ENCODE measurements at places on chromosomes 7 and 10. TPM values are rescaled to one million over a fixed set of nuclear protein-coding genes. Genes with fewer than 3 reads are reported as not detected.

ZNF503 gene
- 0.33 TPM for total RNA-seq

MYOZ1 gene
- total RNA-seq: not detected

ANKRD2 gene
- not detected for total RNA-seq

SAMD9 gene
- 17.1 TPM for total RNA-seq

HABP2 gene
- total RNA-seq: not detected

TMEM236 gene
- 0.04 TPM for total RNA-seq

DNA sequence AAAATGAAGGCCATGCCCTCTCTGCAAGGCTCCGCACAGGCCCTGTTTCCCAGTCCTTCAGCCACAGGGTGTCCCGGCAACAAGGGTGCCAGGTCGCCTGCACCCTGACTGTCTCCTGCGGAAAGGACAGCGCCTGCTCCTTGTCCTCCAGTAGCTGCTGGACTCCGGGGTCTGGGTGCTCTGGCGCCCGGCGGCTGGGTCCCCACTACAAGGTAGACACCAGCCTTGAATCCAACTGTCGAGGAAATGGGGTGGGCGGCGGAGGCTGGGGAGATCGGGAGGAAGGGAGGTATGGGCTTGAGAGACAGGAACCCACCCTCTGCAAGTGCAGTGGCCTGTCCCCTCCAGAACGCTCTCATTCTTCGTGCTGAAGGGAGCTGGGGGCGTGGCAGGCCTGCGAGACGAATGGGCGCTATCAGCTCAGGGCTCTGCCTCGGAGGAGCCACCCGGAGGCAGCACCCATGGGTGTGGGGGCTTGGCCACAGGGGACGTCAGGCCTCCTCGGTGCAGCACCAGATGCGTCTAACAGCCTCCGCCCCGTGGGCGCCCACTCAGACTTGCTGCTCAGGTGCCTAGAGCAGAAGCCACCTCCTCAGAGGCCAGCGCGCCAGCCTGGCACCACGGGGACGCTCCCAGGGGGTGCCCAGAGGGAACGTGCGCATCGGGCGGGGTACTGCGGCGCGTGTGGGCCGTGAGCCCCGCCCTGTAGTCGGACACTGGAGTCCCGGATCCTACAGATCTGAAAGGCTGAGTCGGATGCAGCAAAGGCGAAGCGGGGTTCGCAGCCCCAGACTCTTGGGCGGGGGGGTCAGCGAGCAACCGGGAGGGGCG is 15.6 kb downstream of the ADAM8 start:
- H3K4me3 ChIP-seq: peak overlapping the region; percentile 78
- no peaks in the 10 kb centered on the region for H3K27me3 ChIP-seq
- H3K27ac ChIP-seq: peak overlapping the region; percentile 82
- H3K4me1 ChIP-seq: peaks cover 48% of the 10 kb centered on the region

DNA sequence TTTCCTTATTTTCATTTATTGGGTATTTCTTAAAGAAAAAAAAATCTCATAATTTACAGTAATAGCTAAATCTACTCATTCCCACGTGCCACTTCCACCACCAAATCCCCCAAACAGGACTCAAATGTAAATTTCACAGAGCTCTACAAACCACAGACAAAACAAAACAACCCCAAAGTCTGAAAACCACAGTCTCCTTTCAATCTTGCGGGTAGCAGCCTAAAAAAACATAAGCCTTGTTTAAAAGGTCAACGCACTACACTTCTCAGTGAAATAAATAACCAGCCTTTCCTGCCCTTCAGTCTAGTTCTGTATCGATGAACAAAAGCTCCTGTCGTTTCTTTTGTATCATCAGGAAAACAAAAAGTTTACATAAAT is 121.8 kb upstream of the AFAP1L2 start:
- H3K4me1 ChIP-seq: peaks cover 68% of the 10 kb centered on the region
- H3K27me3 ChIP-seq: no peaks in the 10 kb centered on the region
- peaks cover 10% of the 10 kb centered on the region for H3K36me3 ChIP-seq
- peak overlapping the region; percentile 99 for H3K27ac ChIP-seq
- DNase-seq: no peak

DNA sequence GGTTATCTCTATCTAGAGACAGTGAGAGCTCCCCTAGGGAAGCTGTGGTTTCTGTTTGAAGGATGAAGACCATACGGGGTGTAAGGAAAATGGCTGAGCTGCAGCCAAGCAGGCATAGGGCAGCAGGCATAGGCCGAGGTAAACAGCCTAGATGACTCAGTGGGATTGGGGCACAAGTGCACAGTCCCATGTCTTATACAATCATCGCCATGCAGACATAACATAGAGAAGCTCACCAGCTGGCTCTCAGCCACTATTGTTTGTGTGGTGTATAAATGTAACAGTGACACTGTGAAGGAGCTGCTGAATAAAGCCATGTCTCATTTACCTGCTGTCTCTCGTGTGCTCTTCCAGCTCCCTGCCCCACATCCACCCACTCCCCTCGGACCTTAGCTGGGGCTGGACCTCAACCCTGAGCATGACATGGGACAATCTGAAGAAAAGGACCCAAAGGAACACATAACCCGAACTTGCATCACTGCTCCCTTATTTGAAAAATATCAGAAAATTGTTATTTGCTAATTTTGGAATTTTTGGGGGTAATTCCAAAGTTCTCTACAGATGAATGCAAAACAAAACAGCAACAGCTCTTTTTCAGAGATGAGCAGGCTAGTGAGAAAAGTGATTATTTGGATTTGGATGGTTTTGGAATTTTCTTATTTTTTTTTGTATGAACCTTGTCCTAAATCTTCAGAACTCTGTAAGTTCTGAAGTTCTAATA is 582.7 kb downstream of the REEP3 start:
- H3K36me3 ChIP-seq: no peaks in the 10 kb centered on the region
- H3K4me3 ChIP-seq: no peak overlapping the region
- DNase-seq: no peak
- no peak overlapping the region for H3K27ac ChIP-seq

DNA sequence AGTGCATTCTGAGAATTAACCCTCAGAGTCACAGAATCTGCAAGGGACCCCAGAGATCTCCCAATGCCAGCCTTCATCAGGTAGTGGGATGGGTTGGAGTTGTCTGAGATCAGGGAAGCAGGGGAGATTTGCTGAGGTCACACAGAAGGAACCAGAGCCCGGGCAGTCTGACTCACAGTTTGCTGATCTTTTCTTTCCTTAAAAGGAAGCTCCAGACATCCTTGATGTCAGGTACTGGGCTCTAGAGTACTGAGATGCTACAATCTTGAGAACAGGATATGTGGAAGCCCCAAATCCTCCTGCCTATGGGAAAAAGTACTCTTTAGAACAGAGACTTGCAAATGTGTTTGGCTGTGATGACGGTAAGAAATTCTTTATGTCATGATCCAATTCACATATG is 706 bp downstream of the TBATA start:
- H3K27me3 ChIP-seq: peaks cover 7% of the 10 kb centered on the region
- H3K4me3 ChIP-seq: no peak overlapping the region
- H3K36me3 ChIP-seq: no peaks in the 10 kb centered on the region
- no peak overlapping the region for H3K27ac ChIP-seq

DNA sequence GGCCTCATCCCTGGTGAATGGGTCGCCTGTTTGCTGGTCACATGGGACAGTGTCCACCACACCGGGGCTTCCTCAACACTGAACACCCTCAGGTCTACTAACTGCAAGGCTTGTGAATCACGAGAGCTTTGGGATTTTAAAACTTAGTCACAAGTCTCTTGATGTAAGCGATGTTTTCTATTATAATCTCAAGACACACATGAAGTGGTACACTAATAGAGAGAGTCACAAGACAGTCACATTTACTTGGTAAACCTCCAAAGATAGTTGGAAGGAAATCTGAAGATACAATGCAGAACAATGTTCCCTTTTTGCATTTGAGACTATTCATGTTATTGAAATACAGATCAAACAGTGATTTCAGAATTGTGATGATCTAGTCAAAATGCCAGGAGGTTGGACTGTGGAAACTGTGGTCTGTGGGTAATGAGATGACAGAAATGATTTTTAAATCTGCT is 233.1 kb upstream of the KLF6 start:
- peak; percentile 9 for DNase-seq
- H3K27ac ChIP-seq: no peak overlapping the region
- no peak overlapping the region for H3K4me3 ChIP-seq

GRCh38 chr7:17120756-17121155 is 177.7 kb upstream of the AHR start:
- no peak for DNase-seq
- peaks cover 10% of the 10 kb centered on the region for H3K4me1 ChIP-seq
- H3K4me3 ChIP-seq: no peak overlapping the region
- H3K27me3 ChIP-seq: no peaks in the 10 kb centered on the region
- no peak overlapping the region for H3K27ac ChIP-seq

DNA sequence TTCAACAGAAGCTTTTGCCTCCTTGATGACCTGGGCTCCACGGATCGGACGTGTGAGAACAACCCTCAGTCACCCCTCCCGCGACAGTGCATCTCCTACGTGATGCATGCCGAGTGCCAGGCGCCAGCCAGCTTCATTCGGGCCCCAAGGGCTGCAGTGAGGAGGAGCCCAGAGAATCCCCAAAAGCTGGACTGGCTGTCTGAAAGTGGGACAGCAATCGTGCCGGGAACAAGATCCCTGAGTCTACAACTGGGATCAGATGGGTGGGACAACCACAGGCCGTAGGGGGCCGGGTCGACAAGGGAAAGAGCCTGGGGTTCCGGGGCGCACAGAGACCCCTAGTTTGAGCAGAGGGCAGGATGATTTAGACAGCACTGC is 27.2 kb downstream of the EBF3 start:
- DNase-seq: no peak
- H3K36me3 ChIP-seq: no peaks in the 10 kb centered on the region
- H3K27me3 ChIP-seq: no peaks in the 10 kb centered on the region
- H3K4me3 ChIP-seq: no peak overlapping the region
- H3K4me1 ChIP-seq: no peaks in the 10 kb centered on the region

DNA sequence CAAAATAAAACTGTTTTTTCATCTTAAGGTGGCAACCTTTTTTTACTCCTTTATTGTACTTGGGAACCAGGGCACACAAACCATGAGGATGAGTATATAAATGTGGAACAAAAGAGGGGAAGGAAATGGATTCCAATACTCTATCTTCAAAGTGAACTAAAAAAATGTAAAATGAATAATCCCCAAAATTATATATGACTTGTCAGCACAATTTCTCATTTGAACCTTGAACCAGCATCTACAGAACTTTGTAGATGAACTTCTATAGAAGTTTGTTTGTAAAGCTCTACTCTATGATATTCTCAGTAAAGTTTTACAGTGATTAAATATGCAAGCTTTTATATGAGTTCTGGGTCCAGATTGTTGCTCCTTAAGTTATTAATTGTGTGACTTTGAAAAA is 218.2 kb upstream of the ETV1 start:
- no peaks in the 10 kb centered on the region for H3K36me3 ChIP-seq
- no peak for DNase-seq
- H3K4me3 ChIP-seq: no peak overlapping the region
- no peaks in the 10 kb centered on the region for H3K27me3 ChIP-seq
- no peaks in the 10 kb centered on the region for H3K4me1 ChIP-seq
- no peak overlapping the region for H3K27ac ChIP-seq

DNA sequence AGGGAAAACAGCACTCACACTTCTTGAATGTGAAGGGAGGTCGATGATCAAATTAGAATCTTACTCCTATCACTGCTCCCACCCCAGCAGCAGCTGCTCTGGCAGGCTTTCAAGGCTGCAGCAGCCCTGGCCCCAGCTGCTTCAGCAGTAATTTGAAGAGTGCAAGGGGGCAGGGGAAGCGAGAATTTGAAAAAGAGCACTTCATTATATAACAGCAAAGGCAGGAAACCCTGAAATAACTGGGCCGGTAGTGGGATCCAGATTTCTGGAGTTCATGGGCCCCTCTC is 44.9 kb downstream of the MYPN start:
- H3K4me3 ChIP-seq: no peak overlapping the region
- H3K4me1 ChIP-seq: peaks cover 2% of the 10 kb centered on the region
- H3K27ac ChIP-seq: no peak overlapping the region
- peaks cover 5% of the 10 kb centered on the region for H3K27me3 ChIP-seq
- H3K36me3 ChIP-seq: no peaks in the 10 kb centered on the region

- H3K27ac ChIP-seq: no peak overlapping the region
- H3K27me3 ChIP-seq: no peaks in the 10 kb centered on the region
- no peak overlapping the region for H3K4me3 ChIP-seq
- no peaks in the 10 kb centered on the region for H3K36me3 ChIP-seq
- H3K4me1 ChIP-seq: no peaks in the 10 kb centered on the region
Observed at GRCh38 chr10:20233423-20233822, 417.2 kb downstream of the PLXDC2 start.

- H3K27me3 ChIP-seq: peaks cover 88% of the 10 kb centered on the region
- no peak overlapping the region for H3K4me3 ChIP-seq
- H3K36me3 ChIP-seq: peaks cover 3% of the 10 kb centered on the region
- DNase-seq: no peak
Observed at GRCh38 chr10:117138838-117139580, 939 bp upstream of the VAX1 start.

- no peaks in the 10 kb centered on the region for H3K27me3 ChIP-seq
- H3K4me1 ChIP-seq: peaks cover 41% of the 10 kb centered on the region
- no peak for DNase-seq
- no peak overlapping the region for H3K4me3 ChIP-seq
- H3K27ac ChIP-seq: no peak overlapping the region
Observed at GRCh38 chr10:12200850-12201249, 4.9 kb downstream of the CDC123 start.

GRCh38 chr7:47743965-47744591 is 162.2 kb upstream of the TNS3 start:
- H3K27me3 ChIP-seq: peaks cover 20% of the 10 kb centered on the region
- no peak for DNase-seq
- no peak overlapping the region for H3K27ac ChIP-seq
- H3K4me3 ChIP-seq: no peak overlapping the region
- no peaks in the 10 kb centered on the region for H3K36me3 ChIP-seq

DNA sequence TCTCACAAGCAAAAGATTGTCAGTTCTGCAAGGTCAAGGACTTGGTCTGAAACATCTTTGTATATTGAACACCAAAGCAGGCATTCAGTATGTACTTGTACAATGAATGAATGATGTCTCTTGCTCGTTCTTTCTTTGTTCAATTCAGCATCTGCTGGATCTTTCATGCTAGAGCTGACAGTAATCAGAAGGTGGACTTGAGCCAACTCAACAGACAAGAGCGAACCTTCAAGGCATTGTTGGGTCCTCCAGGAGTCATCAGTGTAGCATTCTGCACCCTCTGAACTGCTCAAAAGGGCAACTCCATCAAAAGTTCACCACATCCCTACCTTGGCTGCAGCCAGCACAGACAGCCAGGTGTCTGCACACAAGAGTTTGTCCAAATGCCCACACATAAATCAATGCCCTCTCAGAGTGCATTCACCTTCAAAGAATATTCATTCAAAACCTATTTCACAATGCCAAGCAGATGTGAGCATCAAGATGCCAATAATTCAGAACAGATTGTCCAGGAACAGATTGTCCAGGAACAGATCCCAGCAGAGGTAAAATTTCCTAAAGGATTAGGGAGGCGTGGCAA is 386.7 kb downstream of the CALN1 start:
- no peaks in the 10 kb centered on the region for H3K4me1 ChIP-seq
- H3K36me3 ChIP-seq: no peaks in the 10 kb centered on the region
- no peak for DNase-seq
- H3K27ac ChIP-seq: no peak overlapping the region
- no peaks in the 10 kb centered on the region for H3K27me3 ChIP-seq

- no peak overlapping the region for H3K4me3 ChIP-seq
- peaks cover 27% of the 10 kb centered on the region for H3K4me1 ChIP-seq
- H3K27ac ChIP-seq: peak overlapping the region; percentile 84
- no peaks in the 10 kb centered on the region for H3K36me3 ChIP-seq
Observed at GRCh38 chr10:70323138-70323696, 39.4 kb upstream of the NPFFR1 start.

- H3K4me1 ChIP-seq: peaks cover 11% of the 10 kb centered on the region
- no peak overlapping the region for H3K4me3 ChIP-seq
- no peak overlapping the region for H3K27ac ChIP-seq
- no peak for DNase-seq
Observed at GRCh38 chr10:61842755-61843497, 58.6 kb upstream of the ARID5B start.

GRCh38 chr7:155997431-155998327 is 185.4 kb upstream of the SHH start:
- peak overlapping the region; percentile 87 for H3K27ac ChIP-seq
- H3K27me3 ChIP-seq: peaks cover 6% of the 10 kb centered on the region
- peak; percentile 53 for DNase-seq

Data from activated naive CD8-positive, alpha-beta T cell treated with anti-CD3 and anti-CD28 coated beads for 36 hours (primary cell).